ENCODE measurements at places on chromosomes 2 and 18. TPM values are rescaled to one million over a fixed set of nuclear protein-coding genes. Genes with fewer than 3 reads are reported as not detected.

TRPM8 gene
- polyA plus RNA-seq, result 0.25 TPM

IL1A gene
- not detected for polyA plus RNA-seq

EMILIN1 gene
- 0.46 TPM for polyA plus RNA-seq

CIB4 gene
- polyA plus RNA-seq, result 0.30 TPM

UGT1A5 gene
- not detected for polyA plus RNA-seq

LRRTM1 gene
- polyA plus RNA-seq, result not detected

NPC1 gene
- polyA plus RNA-seq, result 56.9 TPM

MAL gene
- not detected for polyA plus RNA-seq

REEP1 gene
- polyA plus RNA-seq, result 0.45 TPM

GPAT2 gene
- not detected for polyA plus RNA-seq
